CD14-positive monocyte (primary cell): ENCODE measurements at places on chromosomes 3 and 15.

GRCh38 chr3:181264486-181264885 lies 274.9 kb upstream of the DNAJC19 start:
- no peak overlapping the region for H3K4me3 ChIP-seq
- no peak overlapping the region for H3K27ac ChIP-seq
- no peaks in the 10 kb centered on the region for H3K27me3 ChIP-seq

DNA sequence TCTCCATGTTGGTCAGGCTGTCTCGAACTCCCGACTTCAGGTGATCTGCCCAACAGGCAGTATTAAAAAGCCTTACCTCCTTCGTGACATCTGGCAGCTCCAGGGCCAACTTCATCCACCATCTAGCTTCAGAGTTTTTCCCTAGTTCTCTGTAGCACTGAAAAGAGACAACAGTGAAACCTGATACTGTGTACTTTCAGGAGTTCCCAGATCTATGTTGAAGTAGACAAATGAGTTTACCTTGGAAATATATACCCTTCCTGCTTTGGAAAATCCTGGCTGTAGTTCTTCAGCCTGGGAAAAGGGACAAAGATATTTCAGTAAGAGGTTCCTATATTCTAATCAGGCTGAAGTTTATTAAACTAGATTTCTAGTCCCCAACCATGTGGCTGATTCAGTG lies 18.0 kb downstream of the RMDN3 start:
- peaks cover 54% of the 10 kb centered on the region for H3K36me3 ChIP-seq
- H3K4me1 ChIP-seq = no peaks in the 10 kb centered on the region
- no peaks in the 10 kb centered on the region for H3K27me3 ChIP-seq
- H3K4me3 ChIP-seq = no peak overlapping the region
- no peak overlapping the region for H3K27ac ChIP-seq

- no peaks in the 10 kb centered on the region for H3K27me3 ChIP-seq
- H3K27ac ChIP-seq = no peak overlapping the region
- H3K4me1 ChIP-seq = peaks cover 8% of the 10 kb centered on the region
- no peak overlapping the region for H3K4me3 ChIP-seq
Observed at GRCh38 chr15:70156671-70157271, 59.1 kb upstream of the TLE3 start.

DNA sequence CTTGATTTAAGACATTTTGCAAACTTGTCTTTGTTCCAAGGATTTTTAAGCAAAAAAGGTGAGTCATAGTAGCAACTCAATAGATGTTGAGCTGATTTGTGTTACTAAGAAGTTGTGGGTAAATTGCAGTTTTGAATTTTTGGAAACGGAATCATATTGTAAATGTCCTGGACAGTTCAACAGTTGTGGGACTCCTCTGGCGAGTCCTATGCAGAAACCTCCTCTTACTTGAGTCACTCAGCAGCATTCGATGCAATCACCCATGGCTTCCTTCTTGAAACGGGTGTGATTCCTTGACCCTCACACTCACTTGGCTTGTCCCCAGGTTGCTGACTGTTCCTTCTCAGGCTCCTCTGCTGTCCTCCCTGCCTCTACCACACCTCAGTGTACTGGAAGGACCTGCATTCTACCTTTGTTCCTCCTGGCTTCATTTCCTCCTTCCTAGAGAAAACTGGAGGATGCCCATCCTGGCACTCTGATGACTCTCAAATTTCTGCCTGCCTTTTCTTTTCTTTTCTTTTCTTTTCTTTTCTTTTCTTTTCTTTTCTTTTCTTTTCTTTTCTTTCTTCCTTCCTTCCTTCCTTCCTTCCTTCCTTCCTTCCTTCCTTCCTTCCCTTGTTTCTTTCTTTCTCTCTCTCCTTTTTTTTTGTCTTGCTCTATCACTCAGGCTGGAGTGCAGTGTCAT lies 52.8 kb upstream of the DGKG start:
- no peak overlapping the region for H3K27ac ChIP-seq
- H3K4me3 ChIP-seq = no peak overlapping the region
- peaks cover 17% of the 10 kb centered on the region for H3K4me1 ChIP-seq
- no peaks in the 10 kb centered on the region for H3K27me3 ChIP-seq

DNA sequence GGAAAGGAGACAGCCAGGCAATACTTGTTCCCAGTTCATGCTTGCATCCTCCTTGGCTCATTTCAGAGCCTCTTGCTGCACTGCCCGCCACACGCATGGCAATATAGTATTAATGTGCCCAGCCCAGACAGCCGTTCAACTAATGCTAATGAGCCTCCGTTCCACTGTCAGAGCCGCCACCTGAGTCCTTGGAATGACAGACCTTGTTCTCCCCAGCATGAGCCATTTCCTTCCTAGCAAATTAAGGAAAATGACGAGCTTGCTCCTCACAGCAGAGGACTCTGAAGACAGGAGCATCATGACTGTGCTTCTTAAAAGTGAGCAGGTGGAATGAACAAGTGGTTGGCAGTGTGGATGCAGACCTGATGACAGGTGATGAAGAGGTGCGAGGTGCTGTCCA lies 10.8 kb upstream of the LRRC15 start:
- no peaks in the 10 kb centered on the region for H3K36me3 ChIP-seq
- no peak for DNase-seq
- no peaks in the 10 kb centered on the region for H3K4me1 ChIP-seq

DNA sequence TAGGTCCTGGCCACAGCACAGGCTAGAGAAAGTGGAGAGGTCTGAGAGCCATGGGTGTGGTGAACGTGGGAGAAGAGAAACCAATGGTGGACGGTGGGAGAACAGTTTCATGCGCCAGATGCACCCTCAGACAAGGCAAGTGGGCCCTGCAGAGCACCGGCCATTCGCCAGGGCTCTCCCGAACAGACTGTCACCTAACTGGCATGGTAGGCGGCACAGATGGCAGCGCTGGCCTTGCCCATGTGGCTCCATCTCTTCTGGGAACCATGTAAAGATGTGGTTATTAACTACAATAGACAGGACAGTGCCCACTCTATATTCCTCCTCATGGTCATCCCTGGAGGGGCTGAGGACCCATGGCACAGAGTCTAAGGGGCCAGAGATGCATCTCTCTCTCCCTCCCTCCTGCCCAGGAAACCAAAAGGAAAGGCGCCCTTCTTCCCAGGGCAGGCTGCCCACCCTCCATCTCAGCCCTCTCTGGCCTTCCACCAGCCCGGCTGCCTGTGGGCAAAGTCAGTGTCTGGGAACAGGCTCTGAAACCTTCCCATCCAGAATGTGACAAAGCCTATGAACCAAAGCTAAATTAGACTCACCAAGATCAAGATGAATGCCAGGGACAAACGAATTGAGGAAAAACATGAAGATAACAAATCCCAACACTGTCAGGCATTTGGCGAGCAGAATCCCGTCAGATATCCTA lies 147.8 kb downstream of the OCA2 start:
- no peaks in the 10 kb centered on the region for H3K36me3 ChIP-seq
- DNase-seq = no peak
- no peaks in the 10 kb centered on the region for H3K27me3 ChIP-seq

GRCh38 chr3:150449169-150449721 lies 41.1 kb downstream of the TSC22D2 start:
- H3K4me3 ChIP-seq = no peak overlapping the region
- H3K4me1 ChIP-seq = peaks cover 14% of the 10 kb centered on the region
- H3K27me3 ChIP-seq = no peaks in the 10 kb centered on the region
- no peak for DNase-seq
- H3K27ac ChIP-seq = no peak overlapping the region
- H3K36me3 ChIP-seq = no peaks in the 10 kb centered on the region

DNA sequence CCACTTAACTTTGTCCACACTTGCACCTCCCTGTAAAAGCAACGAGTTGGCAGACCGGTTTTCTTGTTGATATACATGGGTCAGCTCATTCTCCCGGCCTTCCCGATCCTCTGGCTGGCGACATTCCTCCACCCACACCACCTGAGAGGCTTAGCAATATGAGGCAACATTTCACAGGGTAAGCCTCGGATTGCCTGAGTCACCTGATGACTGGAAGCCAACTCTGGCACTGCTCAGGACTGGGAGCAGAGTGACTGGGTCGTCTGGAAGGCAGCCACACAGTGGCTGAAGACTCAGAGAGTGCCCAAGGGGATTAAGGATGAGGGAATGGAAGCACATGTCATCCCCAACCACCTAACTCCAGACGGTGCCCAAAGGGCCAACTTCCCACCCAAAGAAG lies 9.8 kb downstream of the HOMER2 start:
- H3K4me1 ChIP-seq = peaks cover 12% of the 10 kb centered on the region
- no peak overlapping the region for H3K27ac ChIP-seq
- H3K4me3 ChIP-seq = no peak overlapping the region

GRCh38 chr15:89441295-89441812 lies 55.0 kb downstream of the RHCG start:
- peak; percentile 36 for DNase-seq
- H3K4me3 ChIP-seq = no peak overlapping the region
- H3K36me3 ChIP-seq = no peaks in the 10 kb centered on the region
- peaks cover 5% of the 10 kb centered on the region for H3K27me3 ChIP-seq
- peaks cover 23% of the 10 kb centered on the region for H3K4me1 ChIP-seq

DNA sequence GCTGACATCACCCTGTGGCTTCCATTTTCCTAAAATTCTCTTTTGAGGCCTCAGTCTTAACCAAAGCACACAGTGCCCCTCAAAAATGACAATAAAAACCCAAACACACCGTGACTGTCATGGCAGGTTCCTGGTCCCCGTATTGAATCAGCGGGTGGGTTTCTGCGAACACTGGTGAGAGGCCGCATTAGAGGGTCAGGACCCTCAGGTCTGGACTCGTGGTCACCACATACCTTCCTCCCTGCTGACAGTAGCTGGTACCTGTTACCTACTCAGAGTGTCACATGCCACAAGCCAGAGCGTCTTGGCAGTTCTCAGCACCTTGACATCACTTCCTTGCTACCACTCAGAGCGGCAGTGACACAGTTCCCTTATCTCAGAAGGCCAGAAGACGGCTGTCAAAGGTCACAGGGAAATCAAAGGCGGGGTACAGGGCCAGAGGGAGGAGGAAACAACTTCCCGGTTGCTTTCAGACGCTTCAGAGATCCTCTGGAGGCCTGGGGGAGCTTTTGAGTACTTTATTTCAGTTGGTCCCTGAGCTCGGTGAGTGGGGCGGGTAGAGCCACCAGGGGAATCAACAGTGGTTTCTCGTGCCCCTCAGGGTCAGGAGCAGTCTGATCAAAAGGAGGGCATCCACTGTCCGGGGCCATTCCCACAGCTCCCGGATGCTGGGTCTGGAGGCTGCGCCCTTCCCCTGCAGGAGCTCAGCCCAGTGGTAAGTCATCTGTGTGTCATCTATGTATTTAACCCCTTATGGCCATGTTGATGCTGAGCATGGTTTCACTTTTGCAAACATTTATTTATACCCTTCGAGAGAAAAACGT lies at the start of the genes CCR5AS and CCRL2:
TSS of gene CCR5AS (minus strand) at position 279 of the 824 bp plus-strand sequence.
TSS of gene CCRL2 (plus strand) at position 472 of the 824 bp plus-strand sequence. CDS start 821 bp downstream, outside the sequence.
- peak within 1 kb of the TSS; percentile 100 for H3K27ac ChIP-seq
- peaks cover 43% of the 10 kb centered on the region for H3K4me1 ChIP-seq
- peaks cover 6% of the 10 kb centered on the region for H3K36me3 ChIP-seq
- peak within 1 kb of the TSS; percentile 74 for H3K4me3 ChIP-seq
- H3K27me3 ChIP-seq = no peaks in the 10 kb centered on the region

DNA sequence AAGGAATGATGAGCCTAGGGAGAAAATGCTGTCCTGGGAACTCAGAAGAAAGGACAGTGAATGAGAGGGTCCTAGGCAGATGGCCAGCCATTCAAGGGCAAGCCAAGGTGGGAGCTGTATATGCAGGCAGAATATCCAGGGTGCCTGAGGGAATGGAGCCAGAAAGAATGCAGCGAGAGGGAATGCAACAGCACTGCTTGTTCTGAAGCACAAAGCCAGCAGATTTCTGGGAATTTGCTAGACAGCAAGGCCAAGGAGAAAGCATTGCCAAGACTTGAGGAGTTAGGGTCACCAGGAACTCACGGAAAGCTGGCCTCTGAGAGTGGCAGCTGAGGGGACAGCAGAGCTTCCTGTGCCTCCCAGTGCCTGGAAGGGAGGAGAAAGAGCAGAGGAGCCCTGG lies 200.6 kb downstream of the MYRIP start:
- H3K4me3 ChIP-seq = no peak overlapping the region
- H3K27me3 ChIP-seq = no peaks in the 10 kb centered on the region
- no peak overlapping the region for H3K27ac ChIP-seq
- no peaks in the 10 kb centered on the region for H3K4me1 ChIP-seq
- no peaks in the 10 kb centered on the region for H3K36me3 ChIP-seq

DNA sequence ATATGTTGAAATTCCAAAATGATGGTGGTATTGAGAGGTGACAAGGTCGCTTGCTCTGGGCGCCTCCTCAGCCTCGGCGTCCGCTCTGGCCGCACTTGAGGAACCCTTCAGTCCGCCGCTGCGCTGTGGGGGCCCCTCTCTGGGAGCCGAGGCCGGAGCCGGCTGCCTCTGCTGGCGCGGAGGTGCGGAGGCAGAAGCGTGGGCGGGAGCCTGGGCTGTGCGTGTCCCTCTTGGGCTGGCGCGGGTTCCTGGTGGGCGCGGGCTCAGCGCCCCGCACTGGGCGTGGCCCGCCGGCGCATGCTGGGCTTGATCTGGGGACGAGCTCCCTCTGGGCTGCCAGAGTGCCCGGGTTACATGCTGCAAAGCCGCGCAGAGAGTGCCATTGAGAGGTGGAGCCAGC lies 39.8 kb upstream of the TMC3 start:
- H3K4me3 ChIP-seq = no peak overlapping the region
- DNase-seq = no peak
- no peak overlapping the region for H3K27ac ChIP-seq
- no peaks in the 10 kb centered on the region for H3K27me3 ChIP-seq
- no peaks in the 10 kb centered on the region for H3K36me3 ChIP-seq
- peaks cover 7% of the 10 kb centered on the region for H3K4me1 ChIP-seq

DNA sequence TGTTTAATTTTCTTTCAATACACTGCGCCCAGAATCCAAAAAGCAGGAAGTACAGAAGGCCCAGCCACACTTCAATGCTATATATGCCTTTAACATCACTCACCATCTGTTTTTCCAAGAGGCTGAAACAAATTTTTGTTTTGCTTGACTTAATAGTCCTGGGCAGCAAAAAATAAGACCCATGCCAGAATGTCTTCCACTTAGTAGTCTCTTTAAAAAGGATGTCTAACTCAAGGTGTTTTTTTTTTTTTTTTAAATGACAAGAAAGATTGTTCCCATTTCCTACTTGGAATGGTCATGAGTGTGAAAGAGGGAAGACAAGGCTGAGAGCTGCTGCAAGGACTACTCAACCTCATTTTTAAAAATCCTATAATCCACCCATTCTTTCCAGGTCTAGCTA lies 590.3 kb upstream of the SGO1 start:
- H3K36me3 ChIP-seq = no peaks in the 10 kb centered on the region
- no peaks in the 10 kb centered on the region for H3K4me1 ChIP-seq
- no peak for DNase-seq
- no peak overlapping the region for H3K27ac ChIP-seq
- no peak overlapping the region for H3K4me3 ChIP-seq
